HuH-7 (cell line): ENCODE measurements at places on chromosomes 2 and 18.

GRCh38 chr2:233822101-233822771 is 32.1 kb downstream of the HJURP start:
- DNase-seq: no peak

GRCh38 chr2:96233880-96234316 is 25.3 kb upstream of the STARD7 start:
- no peak for DNase-seq

DNA sequence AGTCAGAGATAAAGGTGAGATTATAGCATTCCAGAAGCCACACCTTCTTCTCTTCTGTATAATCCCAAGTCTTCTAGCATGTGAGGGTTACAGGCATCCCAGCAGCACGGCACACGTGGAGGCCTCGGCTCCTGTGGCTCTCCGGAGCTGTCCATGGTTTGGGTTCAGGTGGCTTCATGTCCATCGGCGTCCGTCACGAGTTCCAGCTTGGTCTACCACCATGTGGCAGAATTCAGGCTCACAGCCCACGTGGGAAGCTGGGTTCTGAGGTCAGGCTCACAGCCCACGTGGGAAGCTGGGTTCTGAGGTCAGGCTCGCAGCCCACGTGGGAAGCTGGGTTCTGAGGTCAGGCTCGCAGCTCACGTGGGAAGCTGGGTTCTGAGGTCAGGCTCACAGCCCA is 378.3 kb upstream of the SALL3 start:
- no peak for DNase-seq

- DNase-seq: no peak
Measured at GRCh38 chr2:120963997-120964705, 228.5 kb downstream of the GLI2 start.

DNA sequence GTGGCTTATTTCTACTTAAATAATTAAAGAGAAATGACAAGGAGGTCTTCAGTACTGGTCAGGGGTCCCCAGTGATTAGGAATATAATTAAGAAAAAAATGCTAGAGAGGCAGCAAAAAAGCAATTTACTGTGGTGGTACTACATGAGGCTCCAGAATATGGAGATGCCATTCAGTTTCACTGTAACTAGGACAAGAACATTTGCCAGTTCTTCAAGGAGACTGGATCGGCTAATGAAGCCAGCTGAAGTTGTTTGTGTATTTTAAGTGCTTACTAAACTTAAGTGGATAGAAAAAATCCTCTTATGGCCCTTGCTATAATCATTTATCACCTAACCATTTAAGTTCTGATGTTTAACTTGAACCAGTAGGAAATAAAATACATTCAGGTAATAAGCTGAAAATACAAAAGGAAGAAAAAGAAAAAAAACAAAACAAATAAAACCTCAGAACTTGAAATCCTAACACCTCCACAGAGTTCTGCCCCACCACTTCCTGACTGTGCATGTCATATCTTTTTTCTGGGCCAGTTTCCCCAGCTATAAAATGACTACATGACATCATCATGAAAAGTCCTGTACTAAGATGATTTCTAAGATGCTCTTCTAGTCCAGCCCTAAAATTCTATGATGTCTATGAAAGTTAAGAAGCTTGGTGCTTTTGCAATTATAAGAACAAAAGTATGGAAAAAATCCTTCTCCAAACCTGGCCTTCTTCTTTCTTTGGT is 98.0 kb downstream of the TRABD2A start:
- no peak for DNase-seq

- no peak for DNase-seq
Measured at GRCh38 chr2:29417630-29418029, 302.4 kb downstream of the CLIP4 start.

GRCh38 chr2:24970483-24971285 is 1.1 kb downstream of the DNAJC27 start:
- no peak for DNase-seq

- no peak for DNase-seq
Measured at GRCh38 chr18:12369211-12369610, 7.8 kb downstream of the AFG3L2 start.

- DNase-seq: no peak
Measured at GRCh38 chr2:227597998-227598397, 695 bp upstream of the SCYGR2 start.

DNA sequence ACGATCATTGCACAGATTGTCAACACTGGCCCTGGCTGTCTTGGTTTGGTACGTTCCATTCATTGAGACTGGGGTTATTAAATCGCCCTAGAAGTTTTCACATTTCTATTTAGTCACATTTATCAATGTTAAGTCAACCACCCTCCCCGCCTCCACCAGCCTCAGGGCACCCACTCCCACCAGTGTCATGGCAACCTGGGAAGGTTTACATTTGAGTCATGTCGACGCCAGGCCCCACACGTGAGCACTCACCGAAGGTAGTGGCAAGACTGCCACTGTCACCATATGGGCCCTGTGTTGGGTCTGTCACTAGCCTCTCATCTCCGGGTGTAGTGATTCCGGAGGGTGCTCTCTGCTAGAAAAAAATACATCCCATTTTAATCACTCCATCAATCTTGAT is 194.2 kb downstream of the TWIST2 start:
- DNase-seq: no peak

DNA sequence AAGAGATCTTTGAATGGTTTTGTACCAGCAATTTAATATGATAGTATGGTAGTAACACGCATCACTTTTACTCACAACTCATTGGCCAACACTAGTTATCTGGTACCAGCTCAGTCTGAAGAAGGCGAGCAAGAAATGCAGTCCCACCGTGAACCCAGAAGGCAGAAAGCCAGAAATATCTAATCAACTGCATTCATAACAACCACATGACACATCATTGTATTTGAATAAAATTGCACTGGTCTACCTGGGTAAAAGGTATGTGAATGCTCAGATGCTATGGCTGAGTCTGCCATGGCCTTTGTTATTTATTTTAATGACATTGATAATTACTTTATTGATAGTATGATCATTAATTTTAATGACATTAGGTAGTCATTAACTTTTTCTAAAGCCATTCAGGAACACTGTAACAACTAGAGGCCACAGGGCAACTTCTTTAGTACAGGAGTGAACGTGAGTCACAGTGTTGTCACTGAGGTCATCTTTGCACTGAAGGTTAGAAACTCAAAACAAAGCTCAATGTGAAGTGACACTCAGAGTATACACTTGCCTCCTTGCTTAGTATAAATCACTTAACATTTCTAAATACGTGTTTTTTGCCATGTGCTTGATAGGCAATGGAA is 475.6 kb upstream of the TNP1 start:
- DNase-seq: no peak

DNA sequence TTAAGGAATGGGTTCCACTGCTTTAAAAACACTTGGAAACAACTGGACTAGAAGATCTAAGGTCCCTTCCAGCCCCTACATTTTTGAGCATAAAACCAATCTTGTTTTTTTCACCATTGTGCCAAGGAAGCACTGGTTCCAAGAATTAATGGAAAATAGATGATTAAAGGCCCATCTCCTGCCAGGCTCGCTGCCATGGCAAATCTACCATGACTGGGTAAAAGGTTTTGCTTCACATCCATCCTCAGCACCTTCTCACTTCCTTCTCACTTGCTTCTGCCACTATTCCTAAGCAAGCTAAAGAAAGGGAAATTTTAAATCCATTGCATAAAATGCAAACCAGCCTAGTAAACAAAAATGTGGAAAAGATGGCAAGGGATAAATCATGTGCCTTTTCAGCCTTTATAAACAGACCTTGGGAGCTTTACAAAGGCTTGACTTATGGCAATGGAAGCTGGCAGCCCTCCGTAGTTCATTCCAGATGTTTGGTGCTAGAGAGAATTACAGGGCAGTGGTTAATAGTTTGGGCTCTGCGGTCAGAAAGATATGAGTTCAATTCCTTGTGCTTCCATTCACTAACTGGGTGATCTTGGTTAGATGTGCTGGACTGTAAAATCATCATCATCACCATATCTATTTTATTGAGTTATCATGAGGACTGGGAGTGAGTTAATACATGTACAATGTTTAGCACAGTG is 27.0 kb upstream of the ST3GAL5 start:
- no peak for DNase-seq

- no peak for DNase-seq
Measured at GRCh38 chr2:212845941-212846340, 305.5 kb downstream of the IKZF2 start.

GRCh38 chr2:60366135-60366712 is 187.2 kb downstream of the BCL11A start:
- no peak for DNase-seq

DNA sequence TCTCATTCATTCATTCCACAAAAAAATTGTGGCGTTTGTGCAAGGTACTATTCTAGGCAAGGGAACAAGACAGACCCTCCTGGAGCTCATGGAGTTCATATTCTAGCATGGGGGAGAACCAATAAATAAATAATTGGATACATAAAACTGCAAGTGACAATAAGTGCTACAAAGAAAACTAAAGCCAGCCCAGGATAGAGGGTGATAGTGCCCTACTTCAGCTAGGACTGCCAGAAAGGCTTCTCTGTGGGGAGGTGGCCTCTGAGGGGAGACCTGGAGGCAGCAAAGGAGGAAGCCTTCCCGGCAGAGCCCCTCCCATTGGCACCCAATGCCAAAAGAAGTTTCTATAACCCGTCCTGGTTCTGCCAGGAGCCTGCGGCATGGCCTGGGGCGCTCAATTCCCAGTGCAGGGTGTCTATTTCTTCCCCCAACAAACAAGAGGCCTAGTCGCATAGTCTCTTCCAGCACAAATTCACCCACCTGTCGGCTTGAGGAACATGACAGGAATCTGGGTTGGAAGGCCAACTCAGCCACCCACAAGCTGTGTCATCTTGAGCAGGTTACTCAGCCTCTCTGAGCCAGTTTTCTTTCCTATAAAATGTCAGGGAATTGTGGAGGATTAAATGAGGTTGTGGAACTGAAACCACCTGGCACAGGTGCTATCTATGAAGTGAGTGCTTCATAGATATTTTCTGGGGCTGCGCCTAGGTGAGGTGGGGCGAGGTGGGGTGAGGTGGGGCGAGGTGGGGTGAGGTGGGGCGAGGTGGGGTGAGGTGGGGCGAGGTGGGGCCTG is 94.3 kb downstream of the ZFP36L2 start:
- no peak for DNase-seq
